ENCODE measurements at places on chromosomes 2 and 18.
A peak's percentile ranks its signal among the peaks of the same experiment; 100 is the strongest.

GRCh38 chr18:22830511-22830910, 102.6 kb upstream of the RBBP8 start:
- DNase-seq = no peak

DNA sequence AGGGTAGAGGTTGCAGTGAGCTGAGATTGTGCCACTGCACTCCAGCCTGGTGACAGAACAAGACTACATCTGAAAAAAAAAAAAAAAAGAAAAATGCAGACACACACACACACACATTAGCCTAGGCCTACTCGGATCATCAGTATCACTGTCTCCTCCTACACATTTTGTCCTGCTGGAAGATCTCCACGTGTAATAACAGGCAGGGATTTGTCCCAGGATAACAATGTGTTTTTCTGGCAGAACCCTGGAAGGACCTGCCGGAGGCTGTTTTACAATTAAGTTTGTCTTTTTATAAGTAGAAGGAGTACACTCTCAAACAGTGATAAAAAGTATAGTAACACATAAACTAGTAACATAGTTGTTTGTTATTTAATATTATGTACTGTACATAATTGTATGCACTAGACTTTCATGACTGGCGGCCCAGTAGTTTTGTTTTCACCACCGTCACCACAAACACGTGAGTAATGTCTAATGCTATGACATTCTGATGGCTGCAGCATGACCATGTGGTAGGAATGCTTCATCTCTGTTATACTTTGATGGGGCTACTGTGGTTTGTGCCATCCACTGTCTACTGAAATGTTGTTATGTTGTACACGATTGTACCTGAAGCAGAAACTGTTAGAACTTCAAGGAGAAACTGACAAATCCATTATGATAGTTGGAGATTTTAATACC, 130.6 kb downstream of the ATP9B start:
- peak; percentile 20 for DNase-seq

DNA sequence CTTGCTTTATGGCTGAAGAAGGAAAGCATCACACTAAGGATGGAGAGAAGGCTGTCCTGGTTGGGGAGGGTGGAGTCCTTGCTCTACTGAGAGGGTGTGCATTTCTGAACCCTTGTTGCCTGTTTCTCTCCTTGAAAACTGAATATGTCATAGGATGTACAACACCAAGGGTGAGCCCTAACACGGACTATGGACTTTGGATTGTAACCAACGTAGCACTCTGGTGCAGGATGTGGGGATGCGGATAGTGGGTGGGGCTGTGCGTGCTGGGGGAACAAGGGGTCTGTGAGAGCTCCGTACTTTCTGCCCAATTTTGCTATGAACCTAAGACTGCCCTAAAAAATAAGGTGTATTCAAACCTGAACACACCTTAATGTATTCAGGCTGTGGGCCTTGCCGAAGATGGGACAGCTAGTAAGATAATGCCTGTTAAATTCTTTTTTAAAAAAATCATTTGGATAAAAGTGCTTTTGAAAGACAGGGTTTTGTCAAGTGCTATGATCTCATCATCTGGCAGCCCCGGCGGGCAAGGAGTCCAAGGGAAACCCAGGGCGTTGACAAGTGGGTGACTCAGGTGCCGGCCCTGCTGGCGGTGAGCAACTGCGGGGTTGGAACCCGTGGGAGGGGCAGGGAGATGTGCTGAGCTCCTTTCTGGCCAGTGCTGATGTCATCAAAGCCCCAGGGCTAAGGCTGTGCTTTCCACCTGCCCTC, 54.0 kb downstream of the GATA6 start:
- no peak for DNase-seq

GRCh38 chr18:31248783-31249521, 69.0 kb upstream of the DSG1 start:
- DNase-seq = no peak

- no peak for DNase-seq
Measured at GRCh38 chr2:42249284-42249683, 80.1 kb downstream of the EML4 start.

- DNase-seq = no peak
Measured at GRCh38 chr2:240595381-240596079, 9.0 kb downstream of the CAPN10 start.

DNA sequence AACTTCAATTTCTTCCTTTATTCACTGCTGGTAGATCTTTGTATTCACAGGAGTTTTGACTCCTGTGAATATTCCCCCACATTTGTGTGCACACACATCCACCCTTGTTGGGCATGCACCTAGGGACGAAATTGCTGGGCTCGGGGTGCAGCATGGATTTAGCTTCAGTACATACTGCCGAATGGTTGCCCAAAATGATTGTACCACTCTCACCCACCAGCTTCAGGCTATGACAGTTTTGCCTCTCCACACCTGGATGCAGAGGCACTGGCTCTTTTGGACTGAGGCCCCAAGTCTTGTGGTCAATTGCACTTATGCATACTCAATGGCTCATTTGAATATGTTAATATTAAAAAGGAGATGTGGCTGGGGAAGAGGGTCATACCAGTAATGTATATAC, 65.1 kb upstream of the ODC1 start:
- DNase-seq = no peak

- DNase-seq = no peak
Measured at GRCh38 chr18:78798402-78799175, 181.0 kb upstream of the SALL3 start.

- no peak for DNase-seq
Measured at GRCh38 chr2:173934895-173935294, 30.3 kb downstream of the SP3 start.

GRCh38 chr2:233999182-233999581, 51.3 kb upstream of the SPP2 start:
- DNase-seq = peak; percentile 12
